Psoas muscle (tissue), 8 donors: ENCODE measurements at places on chromosomes 7 and 10. TPM values are rescaled to one million over a fixed set of nuclear protein-coding genes. Genes with fewer than 3 reads are reported as not detected.

DNA sequence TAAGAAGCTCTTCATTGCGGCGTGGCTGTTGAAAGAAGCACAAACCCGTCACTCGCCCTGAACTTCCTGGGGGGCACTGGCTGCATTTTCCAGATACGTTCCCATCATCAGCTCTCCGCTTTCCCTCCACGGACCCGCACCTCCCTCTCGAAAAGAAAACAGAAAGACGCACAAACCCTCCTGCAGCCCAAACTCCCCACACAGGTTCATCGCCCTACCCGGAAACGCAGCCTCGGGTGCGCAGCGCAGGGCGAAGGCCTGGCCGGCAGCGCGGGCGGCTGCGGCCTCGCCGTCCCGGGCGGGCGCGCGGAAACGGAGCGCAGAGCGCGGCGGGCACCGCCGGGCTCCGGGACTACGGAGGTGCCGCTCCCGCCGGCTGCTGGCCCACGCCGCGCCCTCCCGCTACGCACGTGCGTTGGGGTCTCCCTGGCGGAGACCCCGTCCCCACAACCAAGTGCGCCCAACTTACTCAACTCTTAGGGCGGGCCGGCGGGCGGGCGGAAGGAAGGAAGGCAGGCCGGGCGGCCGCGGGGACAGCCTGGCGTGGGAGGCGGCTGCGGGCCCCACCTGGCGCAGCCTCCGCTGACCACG lies 822 bp downstream of the ZNF800 start:
- DNase-seq = no peak

DNA sequence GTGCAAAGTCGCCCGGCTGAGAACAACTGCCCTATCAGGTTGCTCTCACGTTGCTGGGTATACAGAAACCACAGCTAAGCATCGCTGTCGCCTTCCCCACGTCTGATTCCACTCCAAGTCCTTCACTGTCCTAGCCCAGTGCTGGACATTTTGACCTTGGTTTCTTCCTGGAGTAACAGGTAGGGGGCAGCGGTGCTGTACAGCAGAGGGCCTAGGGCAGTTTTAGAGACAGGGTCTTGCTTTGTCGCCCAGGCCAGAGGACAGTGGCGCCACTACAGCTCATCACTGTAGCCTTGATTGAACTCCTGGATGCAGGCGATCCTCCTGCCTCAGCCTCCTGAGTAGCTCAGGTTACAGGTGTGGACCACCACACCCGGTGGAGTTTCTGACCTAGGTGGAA lies 2.6 kb downstream of the CLDN15 start:
- no peak for DNase-seq

DNA sequence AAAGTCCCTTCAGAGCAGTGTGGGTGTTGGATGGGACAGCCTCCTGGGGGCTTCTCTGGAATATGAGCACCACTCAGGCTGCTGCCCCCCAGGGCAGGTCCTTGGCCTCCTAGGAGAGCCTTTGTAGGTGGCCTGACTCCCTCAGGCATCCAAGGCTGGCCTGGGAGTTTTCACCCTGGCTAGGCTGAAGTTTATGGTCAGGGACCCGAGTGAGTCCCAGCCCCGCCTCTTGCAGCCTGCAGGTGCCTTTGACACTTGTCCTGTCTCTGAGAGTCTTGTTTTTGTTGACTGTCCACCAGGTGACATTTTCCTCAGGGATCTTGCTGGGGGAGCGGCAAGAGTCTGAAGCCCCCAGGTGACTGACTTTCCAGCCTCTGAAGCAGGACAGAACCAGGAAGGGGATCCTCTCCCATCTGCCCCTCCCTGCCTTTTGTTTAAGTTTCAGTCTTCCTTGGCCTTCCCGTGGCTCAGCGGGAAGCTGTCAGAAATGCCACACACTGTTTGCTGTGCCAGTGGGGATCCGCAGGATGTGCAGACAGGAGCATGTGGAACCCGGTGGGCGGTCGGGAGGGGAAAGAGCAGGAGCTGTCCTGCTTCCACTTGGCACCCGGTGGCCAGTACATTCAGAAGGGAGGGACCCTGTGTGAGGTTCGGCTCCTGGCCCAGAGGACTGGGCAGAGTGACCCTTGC lies 59.5 kb downstream of the LRRC18 start:
- no peak for DNase-seq

- no peak for DNase-seq
These were observed 55.1 kb downstream of the LYZL2 start for GRCh38 chr10:30574432-30574796.

DNA sequence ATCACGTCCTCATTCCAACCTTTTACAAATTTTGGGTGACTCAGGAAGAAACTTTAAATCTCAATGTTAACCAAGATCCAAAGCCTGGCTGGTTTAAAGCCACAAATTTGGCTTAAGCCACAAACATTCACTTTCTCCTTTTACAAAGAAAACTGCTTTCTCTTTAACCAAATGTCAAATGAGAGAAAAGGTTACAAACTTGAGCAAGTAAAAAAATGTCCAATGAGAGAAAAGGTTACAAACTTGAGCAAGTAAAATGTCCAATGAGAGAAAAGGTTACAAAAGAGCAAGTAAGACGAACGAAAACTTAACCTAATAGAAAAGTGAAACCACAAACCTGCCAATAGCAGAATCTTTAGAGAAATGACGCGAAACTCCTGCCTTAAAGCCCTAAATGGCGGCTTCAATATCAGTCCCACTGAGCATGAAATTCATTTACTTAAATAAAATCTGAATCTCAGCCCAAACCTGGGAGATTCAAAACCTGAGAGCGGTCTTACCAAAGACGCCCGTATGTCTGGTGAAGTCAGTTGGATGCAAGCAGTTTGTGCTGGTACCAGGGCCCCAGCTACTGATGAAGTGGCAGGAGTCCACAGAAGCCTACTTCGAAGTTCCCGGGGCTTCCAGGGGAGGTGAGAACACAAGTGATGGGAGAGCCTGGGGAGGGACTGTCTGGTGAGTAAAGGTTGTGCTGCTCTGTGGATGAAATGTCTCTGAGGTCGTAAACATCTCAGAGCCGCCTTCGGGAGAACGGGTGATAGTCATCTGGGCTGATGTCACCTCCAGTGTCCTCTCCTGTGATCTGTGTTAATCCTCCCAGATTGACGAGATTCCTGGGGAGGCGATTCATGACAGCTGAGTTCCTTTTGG lies 74.6 kb downstream of the PAXIP1 start:
- no peak for DNase-seq

GRCh38 chr7:11332186-11332864 lies 358.7 kb downstream of the PHF14 start:
- no peak for DNase-seq

DNA sequence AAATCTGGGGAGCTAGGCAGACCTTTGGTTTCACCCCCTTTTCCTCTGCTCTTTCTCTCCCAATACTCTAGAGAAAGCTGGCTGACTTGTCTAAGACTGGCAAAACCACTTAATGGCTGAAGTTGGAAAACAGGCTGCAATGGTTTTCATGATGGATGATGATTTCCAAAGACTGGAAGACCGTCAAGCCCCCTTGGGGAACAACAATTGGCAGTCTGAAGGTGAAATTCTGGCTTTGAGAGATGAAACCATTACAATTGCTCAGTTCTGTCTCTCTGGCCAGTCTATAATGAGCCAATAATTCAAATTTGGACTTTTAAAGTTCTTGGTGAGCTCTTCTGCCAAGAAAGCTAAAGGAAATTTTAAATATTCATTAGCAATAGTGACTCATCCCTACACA lies 680.5 kb downstream of the PARD3 start:
- no peak for DNase-seq

GRCh38 chr7:80636709-80637108 lies 1.7 kb upstream of the CD36 start:
- no peak for DNase-seq

DNA sequence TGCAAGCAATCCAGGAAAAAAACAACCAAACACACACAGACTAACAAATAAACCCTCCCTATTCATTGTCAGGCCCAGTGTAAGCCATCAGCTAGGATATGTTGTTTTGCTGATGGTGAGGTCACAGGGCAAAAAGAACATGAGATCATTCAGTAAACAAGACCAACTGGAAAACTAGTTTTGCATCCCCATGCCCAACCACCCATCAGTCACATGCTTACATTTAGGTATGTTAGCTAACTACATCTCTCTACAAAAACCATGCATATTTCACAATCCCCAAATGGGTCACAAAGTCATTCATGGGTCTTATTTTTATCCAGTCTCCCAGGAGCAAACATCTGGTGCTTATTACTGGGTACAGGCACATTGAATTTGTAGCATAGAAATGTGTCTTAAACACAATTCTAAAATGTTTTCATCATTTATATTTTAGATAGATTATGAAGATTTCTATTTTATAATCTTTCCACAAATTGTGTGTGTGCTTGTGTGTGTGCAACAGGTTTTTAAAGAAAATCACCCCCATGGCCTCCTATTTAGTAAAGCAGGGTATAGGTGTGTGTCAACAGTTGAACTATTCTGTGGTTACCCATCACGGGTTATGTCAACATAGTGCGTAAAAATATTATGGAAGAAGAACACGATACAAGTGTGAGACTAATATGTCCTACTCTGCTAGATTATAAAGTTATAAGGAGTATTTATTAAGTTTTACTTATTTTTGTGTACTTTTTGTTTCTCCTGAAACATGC lies 103.8 kb upstream of the AKR1E2 start:
- DNase-seq = no peak

- DNase-seq = peak; percentile 52
These were observed 453.1 kb downstream of the SORCS1 start for GRCh38 chr10:106711313-106711906.

ABCC2 gene
- 0.78 TPM for total RNA-seq

GGCT gene
- 16.2 TPM for total RNA-seq

SPDYE16 gene
- total RNA-seq = 0.60 TPM

SYT15B gene
- 0.36 TPM for total RNA-seq

PLEKHA8 gene
- total RNA-seq = 4.0 TPM

HOGA1 gene
- 12.3 TPM for total RNA-seq

ZNF33B gene
- total RNA-seq = 10.6 TPM

GPR22 gene
- not detected for total RNA-seq
